Activated CD8-positive, alpha-beta T cell treated with anti-CD3 and anti-CD28 coated beads, Interleukin-2, amount 10 ng/mL, durations not matched to agents 7 days and 5 days (primary cell): ENCODE measurements at places on chromosomes 2 and 18. TPM values are rescaled to one million over a fixed set of nuclear protein-coding genes. Genes with fewer than 3 reads are reported as not detected.

GRCh38 chr18:69898241-69898861 lies 49.3 kb downstream of the CD226 start:
- peaks cover 65% of the 10 kb centered on the region for H3K36me3 ChIP-seq
- DNase-seq: peak; percentile 59
- peaks cover 66% of the 10 kb centered on the region for H3K4me1 ChIP-seq
- H3K27me3 ChIP-seq: no peaks in the 10 kb centered on the region
- H3K27ac ChIP-seq: peak overlapping the region; percentile 96

GRCh38 chr2:237894986-237895543 lies 35.6 kb downstream of the RAMP1 start:
- H3K27me3 ChIP-seq: no peaks in the 10 kb centered on the region
- peaks cover 3% of the 10 kb centered on the region for H3K36me3 ChIP-seq
- H3K4me1 ChIP-seq: peaks cover 63% of the 10 kb centered on the region
- H3K4me3 ChIP-seq: no peak overlapping the region
- no peak overlapping the region for H3K27ac ChIP-seq

GRCh38 chr2:109545828-109546713 lies 67.7 kb downstream of the SEPTIN10 start:
- DNase-seq: peak; percentile 64
- no peaks in the 10 kb centered on the region for H3K36me3 ChIP-seq
- H3K27me3 ChIP-seq: peaks cover 9% of the 10 kb centered on the region

DNA sequence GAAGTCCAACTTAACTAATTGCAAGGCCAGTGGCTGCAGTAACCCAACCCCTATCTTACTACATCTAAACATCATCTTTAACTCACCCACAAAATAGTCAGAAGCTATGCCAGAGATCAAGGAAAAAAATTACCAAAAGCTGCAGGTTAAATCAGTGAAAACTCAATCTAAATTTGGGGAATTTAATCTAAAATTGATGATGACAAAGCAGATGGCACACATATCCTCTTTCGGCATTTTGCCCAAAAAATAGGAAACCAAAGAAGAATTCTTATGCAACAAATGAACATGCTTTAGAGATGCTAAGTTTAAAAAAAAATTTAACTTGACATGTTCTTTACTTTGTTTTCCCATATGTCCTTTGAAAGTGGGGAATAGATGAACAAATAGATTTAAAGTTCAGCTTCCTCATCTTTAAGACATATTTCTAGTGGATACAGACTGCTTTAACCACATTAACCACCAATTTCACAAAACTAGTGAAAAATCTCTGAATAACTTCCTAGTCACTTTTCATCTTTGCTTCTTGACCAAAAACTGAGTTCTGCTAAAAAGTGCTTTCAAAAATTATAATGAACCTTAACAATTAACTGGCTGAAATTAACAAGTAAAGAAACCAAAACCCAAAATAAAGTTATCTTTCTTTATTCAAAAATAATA lies 74.3 kb upstream of the CCDC150 start:
- DNase-seq: no peak
- H3K4me3 ChIP-seq: no peak overlapping the region
- H3K27me3 ChIP-seq: peaks cover 25% of the 10 kb centered on the region
- no peak overlapping the region for H3K27ac ChIP-seq
- H3K4me1 ChIP-seq: no peaks in the 10 kb centered on the region

DNA sequence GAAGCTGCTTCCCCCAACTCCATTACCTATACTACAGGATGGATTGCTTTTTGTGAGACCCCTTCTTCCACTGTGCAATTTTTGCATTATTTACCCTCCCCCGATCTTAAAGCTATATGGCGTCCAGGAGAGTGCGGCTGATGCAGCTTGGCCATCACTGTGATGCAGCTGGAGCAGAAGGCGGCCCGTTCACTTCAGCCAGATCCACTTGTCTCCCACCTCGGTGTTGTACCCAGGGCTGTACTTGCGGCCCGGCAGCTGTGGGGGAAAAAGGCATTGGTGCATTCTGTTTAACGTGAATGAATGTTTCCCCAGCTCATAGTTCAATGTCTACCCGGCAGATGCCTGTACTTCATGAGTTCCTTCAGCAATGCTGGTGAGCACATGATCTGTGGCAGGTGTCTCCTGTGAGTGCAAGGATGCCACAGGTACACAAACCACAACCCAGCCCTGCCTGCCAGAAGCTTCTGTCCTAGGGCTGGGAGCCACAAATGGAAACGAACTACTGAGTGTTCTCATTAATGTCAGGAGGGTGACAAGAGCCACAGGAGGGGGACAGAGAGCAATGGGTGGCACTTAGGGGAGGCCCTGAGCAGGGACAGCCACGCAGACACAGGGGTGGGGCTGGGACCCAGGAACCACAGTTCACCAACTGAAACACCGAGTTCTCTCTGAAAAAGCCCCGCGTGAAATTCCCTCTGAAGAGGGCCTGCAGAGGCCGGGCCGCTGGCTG lies 64.0 kb downstream of the NDUFA10 start:
- H3K27ac ChIP-seq: peak overlapping the region; percentile 61
- peaks cover 6% of the 10 kb centered on the region for H3K36me3 ChIP-seq
- H3K27me3 ChIP-seq: no peaks in the 10 kb centered on the region
- no peak overlapping the region for H3K4me3 ChIP-seq
- DNase-seq: no peak

DNA sequence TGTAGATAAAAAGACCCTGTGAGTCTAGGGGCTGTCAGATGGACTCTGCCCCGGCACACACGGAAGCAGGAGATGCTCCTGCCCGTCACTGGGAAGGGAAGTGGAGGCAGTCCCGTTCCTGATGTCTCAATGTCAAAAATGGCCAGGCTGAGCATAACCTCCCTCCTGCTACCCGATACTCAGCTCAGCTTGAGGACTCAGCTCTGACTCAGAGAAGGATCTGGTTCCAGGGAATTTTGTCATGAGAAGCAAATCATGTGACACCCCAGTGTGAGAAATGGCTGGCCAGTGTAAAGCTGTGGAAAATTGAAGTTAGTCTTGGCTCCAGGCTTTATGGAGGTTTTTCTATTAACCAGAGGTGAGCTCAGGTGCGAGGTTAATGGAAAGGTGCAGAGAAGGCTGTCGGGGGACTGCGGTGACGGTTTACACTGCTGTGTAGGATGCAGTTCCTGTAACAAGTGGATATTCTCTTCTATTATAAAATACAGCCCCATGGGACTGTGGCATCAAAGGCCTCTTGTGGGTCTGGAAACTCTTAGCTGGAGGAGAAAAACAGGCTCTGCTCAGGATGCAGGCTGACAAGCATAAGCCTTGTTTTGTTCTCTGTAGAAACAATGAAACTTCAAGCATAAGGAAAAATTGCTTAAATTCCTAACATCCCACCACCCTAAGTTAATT lies 24.7 kb upstream of the AGAP1 start:
- H3K27ac ChIP-seq: no peak overlapping the region
- no peak overlapping the region for H3K4me3 ChIP-seq
- H3K36me3 ChIP-seq: no peaks in the 10 kb centered on the region
- H3K27me3 ChIP-seq: no peaks in the 10 kb centered on the region
- no peak for DNase-seq

Gene RGPD3
- 0.24 TPM for total RNA-seq

DNA sequence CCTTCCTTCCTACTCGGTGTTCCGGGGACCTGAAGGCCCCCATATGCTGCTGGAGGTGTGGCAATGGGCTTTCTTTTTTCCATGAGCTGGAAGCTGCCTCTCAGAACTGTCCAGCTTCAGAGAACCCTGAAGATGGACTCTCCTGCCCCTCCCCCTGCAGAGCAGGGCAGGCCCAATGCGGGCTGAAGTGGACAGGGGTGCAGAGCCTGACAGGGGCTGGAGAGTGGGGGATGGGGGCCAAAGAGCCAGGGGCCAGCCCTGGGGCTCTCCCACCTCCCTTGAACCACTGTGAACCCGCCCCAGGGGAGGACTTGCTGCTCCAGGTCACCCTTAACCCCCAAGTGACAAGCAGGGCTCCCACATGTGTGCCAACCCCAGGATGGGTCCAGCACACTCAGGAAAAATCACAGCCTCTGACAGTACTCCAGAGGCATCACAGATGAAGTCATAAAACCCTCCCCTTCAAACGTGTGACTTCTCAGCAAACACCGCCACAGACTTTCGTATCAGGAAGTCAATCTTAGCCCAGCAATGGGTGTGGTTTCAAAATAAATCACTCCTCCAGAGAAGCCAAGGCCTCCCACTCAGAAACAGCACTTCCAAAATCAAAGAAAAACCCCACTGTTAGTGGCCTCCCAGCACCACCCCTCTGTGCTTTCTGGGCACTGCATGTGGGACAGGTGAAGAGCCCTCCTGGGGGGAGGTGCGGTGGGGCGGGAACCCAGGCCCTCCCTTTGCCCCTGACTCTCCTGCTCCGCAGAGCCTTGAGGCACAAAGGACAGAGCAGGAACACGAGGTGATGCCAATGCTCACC lies 135.8 kb downstream of the HDAC4 start:
- peak; percentile 83 for DNase-seq
- H3K27ac ChIP-seq: peak overlapping the region; percentile 93
- no peaks in the 10 kb centered on the region for H3K27me3 ChIP-seq
- H3K36me3 ChIP-seq: peaks cover 34% of the 10 kb centered on the region
- peaks cover 95% of the 10 kb centered on the region for H3K4me1 ChIP-seq

Gene PMAIP1
- total RNA-seq: 26.4 TPM

DNA sequence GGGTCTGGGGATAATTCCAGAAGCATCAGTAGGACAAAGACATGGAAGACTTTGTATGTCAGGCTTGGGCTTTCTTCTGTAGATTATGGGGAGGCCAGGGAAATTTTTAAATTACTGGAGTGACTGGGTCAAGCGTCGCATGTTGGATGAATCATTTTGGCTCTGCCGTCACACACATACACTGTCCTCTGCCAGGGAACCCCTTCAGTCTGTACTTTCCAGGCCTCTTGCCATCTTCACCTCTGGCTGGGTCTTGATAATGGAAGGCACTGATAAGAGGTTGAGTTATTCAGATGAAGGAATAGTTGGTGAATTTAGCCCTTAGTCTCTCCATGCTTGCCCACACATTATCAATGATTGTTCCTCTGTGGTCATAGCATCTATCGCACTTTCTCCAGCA lies 895.1 kb upstream of the CELF4 start:
- H3K36me3 ChIP-seq: no peaks in the 10 kb centered on the region
- no peak overlapping the region for H3K4me3 ChIP-seq
- H3K27me3 ChIP-seq: no peaks in the 10 kb centered on the region
- DNase-seq: no peak

- H3K27me3 ChIP-seq: no peaks in the 10 kb centered on the region
- H3K27ac ChIP-seq: peak overlapping the region; percentile 89
- peak overlapping the region; percentile 80 for H3K4me3 ChIP-seq
These were observed 820 bp downstream of the TMBIM1 start for GRCh38 chr2:218291318-218292047.

- no peaks in the 10 kb centered on the region for H3K4me1 ChIP-seq
- H3K27me3 ChIP-seq: no peaks in the 10 kb centered on the region
- DNase-seq: no peak
- H3K4me3 ChIP-seq: no peak overlapping the region
These were observed 34.5 kb downstream of the PSMG2 start for GRCh38 chr18:12737243-12737902.

DNA sequence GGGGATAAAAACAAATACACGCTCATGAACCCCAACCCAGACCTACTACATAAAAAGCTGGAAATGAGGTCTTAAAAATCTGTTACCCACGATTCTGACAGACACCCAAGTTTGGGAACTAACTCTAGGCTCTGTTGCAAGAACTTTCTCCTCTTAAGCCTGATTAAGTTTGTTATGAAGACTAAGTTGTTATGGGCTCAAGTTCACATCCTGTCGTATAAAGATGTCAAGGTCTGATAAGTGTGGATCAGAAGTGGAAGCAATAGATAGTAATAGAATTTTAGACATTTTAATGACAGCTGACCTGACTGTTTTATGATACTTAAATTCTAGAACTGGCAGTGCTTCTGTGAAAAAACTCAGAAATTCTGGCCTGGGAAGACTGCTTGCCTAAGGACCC lies 43.2 kb downstream of the LPIN2 start:
- H3K36me3 ChIP-seq: peaks cover 71% of the 10 kb centered on the region
- H3K4me1 ChIP-seq: peaks cover 93% of the 10 kb centered on the region
- no peaks in the 10 kb centered on the region for H3K27me3 ChIP-seq

- H3K27ac ChIP-seq: no peak overlapping the region
- no peak for DNase-seq
- H3K36me3 ChIP-seq: no peaks in the 10 kb centered on the region
- no peak overlapping the region for H3K4me3 ChIP-seq
- no peaks in the 10 kb centered on the region for H3K4me1 ChIP-seq
These were observed 550.4 kb upstream of the CHAC2 start for GRCh38 chr2:53217250-53217649.

Gene TXNDC2
- total RNA-seq: not detected

DNA sequence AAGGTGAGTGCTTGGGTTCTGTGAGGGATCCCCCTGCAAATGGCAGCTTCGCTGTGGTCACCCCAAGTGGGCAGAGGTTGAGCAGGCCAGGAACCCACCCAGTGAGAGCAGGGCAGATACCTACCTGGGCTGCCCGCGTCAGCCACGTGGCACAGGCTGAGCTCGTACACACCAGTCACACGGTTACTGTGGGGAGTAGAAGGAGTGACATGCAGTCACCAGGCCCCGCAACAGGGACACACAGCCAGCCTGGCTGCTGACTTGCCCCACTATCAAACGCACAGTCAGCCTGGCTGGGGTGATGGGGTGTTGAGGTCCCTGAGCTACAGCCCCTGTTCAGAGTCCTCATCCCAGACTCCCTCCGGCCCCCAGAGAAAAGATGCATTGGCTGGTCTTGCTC lies 32.2 kb downstream of the AQP12A start:
- no peak for DNase-seq
- no peaks in the 10 kb centered on the region for H3K27me3 ChIP-seq
- H3K4me1 ChIP-seq: no peaks in the 10 kb centered on the region
- H3K27ac ChIP-seq: peak overlapping the region; percentile 3

Gene PSD4
- 404 TPM for total RNA-seq

GRCh38 chr2:112683550-112684414 lies 37.0 kb upstream of the NT5DC4 start:
- no peak overlapping the region for H3K4me3 ChIP-seq
- no peak overlapping the region for H3K27ac ChIP-seq
- no peak for DNase-seq
- peaks cover 19% of the 10 kb centered on the region for H3K4me1 ChIP-seq

GRCh38 chr2:160429248-160430000 lies 64.2 kb downstream of the RBMS1 start:
- peak overlapping the region; percentile 74 for H3K27ac ChIP-seq
- H3K36me3 ChIP-seq: peaks cover 44% of the 10 kb centered on the region
- peaks cover 72% of the 10 kb centered on the region for H3K4me1 ChIP-seq
- no peaks in the 10 kb centered on the region for H3K27me3 ChIP-seq

DNA sequence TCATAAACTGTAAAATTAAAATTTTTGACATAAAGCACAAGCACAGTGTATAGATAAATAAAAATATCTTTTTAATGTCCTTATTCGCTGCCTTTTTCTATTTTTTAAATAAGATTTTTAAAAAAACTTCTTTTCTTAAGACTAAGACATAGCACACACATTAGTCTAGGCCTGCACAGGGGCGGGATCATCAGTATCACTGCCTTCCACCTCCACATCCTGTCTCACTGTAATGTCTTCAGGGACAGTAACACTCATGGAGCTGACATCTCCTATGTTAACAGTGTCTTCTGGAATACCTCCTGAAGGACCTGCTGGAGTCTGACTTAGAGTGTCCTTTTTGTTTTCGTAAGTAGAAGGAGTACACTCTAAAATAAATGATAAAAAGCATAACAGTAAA lies 33.0 kb downstream of the VAPA start:
- H3K27me3 ChIP-seq: no peaks in the 10 kb centered on the region
- peaks cover 48% of the 10 kb centered on the region for H3K36me3 ChIP-seq
- DNase-seq: no peak
- H3K4me3 ChIP-seq: no peak overlapping the region

GRCh38 chr2:161873707-161874106 lies 200.3 kb downstream of the DPP4 start:
- H3K36me3 ChIP-seq: no peaks in the 10 kb centered on the region
- peaks cover 15% of the 10 kb centered on the region for H3K27me3 ChIP-seq
- no peak for DNase-seq
- no peak overlapping the region for H3K27ac ChIP-seq

Gene KCNS3
- total RNA-seq: not detected

Gene UGT1A10
- total RNA-seq: not detected
